ENCODE measurements at places on chromosomes 16 and 17. TPM values are rescaled to one million over a fixed set of nuclear protein-coding genes. Genes with fewer than 3 reads are reported as not detected.

ARMC7 gene
- total RNA-seq: 11.6 TPM

FGF11 gene
- total RNA-seq: 6.4 TPM

SLC38A8 gene
- not detected for total RNA-seq

- no peak for DNase-seq
- H3K36me3 ChIP-seq: no peaks in the 10 kb centered on the region
- peaks cover 68% of the 10 kb centered on the region for H3K4me1 ChIP-seq
- no peak overlapping the region for H3K4me3 ChIP-seq
Measured at GRCh38 chr17:48486557-48486956, 44.3 kb downstream of the HOXB1 start.

DNA sequence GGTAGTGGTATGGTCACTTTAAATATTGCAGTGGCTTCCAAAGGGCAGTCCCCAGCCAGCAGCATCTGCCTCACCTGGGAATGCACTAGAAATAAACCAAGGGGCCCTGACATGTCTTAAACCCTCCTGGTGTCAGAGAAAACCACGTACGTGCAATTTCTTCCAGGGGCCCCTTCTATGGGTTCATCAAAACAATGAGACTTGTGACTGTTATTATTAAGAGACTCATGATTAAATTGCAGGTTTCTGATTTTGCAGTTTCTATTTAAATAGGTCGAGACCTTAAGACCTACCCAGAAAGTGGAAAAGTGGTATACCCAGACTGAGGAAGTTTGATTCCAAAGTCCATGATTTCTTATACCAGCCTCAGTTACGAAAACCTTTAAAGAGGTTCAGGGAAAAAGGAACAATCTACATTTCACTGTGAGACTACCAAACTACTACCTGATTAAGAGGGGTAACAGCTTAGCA is 746 bp upstream of the POLG2 start:
- peak overlapping the region; percentile 100 for H3K4me3 ChIP-seq
- H3K36me3 ChIP-seq: peaks cover 63% of the 10 kb centered on the region
- no peaks in the 10 kb centered on the region for H3K27me3 ChIP-seq
- DNase-seq: no peak

SLC6A2 gene
- total RNA-seq: not detected

P3H4 gene
- 4.1 TPM for total RNA-seq

GRCh38 chr16:3519581-3519980 is 18.8 kb downstream of the CLUAP1 start:
- H3K27ac ChIP-seq: no peak overlapping the region
- H3K27me3 ChIP-seq: no peaks in the 10 kb centered on the region
- DNase-seq: no peak
- H3K4me3 ChIP-seq: no peak overlapping the region

DNA sequence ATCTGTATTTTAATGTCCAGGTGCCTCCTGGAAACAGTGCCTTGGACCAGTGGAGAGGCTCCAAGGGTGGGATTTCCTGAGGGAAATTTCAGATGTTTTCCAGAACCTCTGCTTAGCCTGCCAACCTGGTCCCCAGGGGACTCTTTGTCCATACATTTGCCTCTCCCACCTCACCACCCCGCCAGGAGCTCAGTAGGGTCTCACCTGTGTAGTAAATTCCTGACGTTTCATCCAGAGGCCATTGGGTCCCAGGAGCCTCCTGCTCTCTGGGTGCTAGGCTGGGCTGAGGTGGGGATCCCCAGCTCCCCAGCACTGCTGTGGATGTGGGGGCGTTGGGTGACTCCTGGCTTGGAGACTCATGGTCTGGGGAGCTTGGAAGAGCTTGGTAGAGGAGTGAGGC is 2.7 kb downstream of the NLRP1 start:
- H3K27me3 ChIP-seq: no peaks in the 10 kb centered on the region
- H3K36me3 ChIP-seq: peaks cover 53% of the 10 kb centered on the region
- no peak for DNase-seq
- peaks cover 53% of the 10 kb centered on the region for H3K4me1 ChIP-seq
- peak overlapping the region; percentile 70 for H3K4me3 ChIP-seq
- H3K27ac ChIP-seq: peak overlapping the region; percentile 68

- peak overlapping the region; percentile 31 for H3K27ac ChIP-seq
- peaks cover 7% of the 10 kb centered on the region for H3K36me3 ChIP-seq
- DNase-seq: no peak
- H3K27me3 ChIP-seq: peaks cover 4% of the 10 kb centered on the region
- H3K4me1 ChIP-seq: peaks cover 27% of the 10 kb centered on the region
Measured at GRCh38 chr17:82752371-82753200, 721 bp downstream of the TBCD start.

MT1H gene
- not detected for total RNA-seq

DNA sequence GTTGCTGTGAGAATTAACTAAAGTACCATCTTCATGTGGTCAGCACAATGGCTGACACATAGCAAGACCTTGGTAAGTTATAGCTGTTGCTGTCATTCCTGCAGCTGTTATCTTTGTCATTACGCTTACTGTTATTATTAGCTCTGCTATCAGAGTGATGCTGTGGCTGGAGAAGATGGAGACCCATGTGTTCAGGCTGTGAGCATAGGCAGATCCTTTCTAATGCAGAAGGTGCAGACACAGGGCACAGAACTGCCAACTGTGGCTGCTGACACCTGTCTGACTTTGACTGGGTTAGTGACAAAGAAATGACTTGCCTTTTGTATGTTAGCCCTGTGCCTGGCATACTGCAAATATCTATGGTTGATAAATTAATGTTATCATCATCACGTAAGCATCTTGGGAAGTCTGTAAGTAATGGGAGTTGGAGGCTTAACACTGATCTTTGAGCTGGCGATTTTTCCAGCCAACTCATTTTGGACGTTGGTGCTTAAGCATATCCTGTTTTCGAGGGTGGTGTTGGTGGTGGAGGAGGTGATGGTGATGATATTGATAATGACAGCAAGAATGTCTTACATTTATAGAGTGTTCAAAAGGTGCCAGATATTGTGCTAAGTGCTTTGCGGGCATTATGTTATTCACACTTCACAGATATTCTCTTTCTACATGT is 695.3 kb downstream of the WWOX start:
- no peak overlapping the region for H3K4me3 ChIP-seq
- no peaks in the 10 kb centered on the region for H3K27me3 ChIP-seq
- peaks cover 35% of the 10 kb centered on the region for H3K4me1 ChIP-seq
- peak overlapping the region; percentile 77 for H3K27ac ChIP-seq
- no peak for DNase-seq
